ENCODE measurements at places on chromosomes 7 and 10.

DNA sequence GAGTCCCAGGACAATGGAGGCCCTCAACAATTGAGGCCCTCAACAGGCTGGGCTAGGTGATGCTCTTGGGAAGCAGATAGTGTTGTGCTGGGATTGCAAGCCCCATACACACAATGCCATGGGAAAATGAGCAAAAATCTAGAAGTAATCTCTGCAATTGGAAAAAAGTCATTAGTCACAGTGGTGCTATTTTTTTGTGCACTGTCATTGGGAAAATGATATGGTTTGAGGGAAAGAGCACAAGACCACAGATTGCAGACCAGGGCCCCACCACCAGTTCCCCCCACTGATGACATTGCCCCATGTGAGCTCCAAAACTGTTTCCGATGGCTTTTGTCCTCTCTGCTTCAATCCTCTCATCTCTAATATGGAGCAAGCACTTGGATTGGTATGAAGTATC is 1.9 kb downstream of the KCTD7 start:
- no peak for DNase-seq

GRCh38 chr7:474605-475424 is 44.8 kb downstream of the PDGFA start:
- DNase-seq, result no peak

GRCh38 chr7:80603940-80604339 is 34.5 kb upstream of the CD36 start:
- no peak for DNase-seq

- DNase-seq, result no peak
Observed at GRCh38 chr10:4488904-4489303, 337.1 kb upstream of the AKR1E2 start.

DNA sequence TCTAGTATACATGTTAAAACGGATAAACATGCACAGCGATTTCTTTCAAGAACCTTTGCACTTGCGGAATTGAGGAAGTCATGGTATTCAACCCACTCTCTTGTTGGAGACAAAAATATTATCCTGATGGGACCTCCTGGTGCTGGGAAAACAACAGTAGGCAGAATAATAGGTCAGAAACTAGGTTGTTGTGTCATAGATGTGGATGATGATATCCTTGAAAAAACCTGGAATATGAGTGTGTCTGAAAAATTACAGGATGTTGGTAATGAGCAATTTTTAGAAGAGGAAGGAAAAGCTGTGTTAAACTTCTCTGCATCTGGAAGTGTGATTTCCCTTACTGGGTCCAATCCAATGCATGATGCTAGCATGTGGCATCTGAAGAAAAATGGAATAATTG is 6.9 kb downstream of the THNSL1 start:
- no peak for DNase-seq

GRCh38 chr10:131871673-131872005 is 29.2 kb upstream of the PPP2R2D start:
- no peak for DNase-seq

GRCh38 chr10:65769828-65770227 is 1156.0 kb upstream of the LRRTM3 start:
- DNase-seq, result no peak

- no peak for DNase-seq
Observed at GRCh38 chr10:79025199-79025832, 43.5 kb upstream of the ZMIZ1 start.

GRCh38 chr7:102077081-102077480 is 209.6 kb upstream of the SH2B2 start:
- DNase-seq, result no peak

DNA sequence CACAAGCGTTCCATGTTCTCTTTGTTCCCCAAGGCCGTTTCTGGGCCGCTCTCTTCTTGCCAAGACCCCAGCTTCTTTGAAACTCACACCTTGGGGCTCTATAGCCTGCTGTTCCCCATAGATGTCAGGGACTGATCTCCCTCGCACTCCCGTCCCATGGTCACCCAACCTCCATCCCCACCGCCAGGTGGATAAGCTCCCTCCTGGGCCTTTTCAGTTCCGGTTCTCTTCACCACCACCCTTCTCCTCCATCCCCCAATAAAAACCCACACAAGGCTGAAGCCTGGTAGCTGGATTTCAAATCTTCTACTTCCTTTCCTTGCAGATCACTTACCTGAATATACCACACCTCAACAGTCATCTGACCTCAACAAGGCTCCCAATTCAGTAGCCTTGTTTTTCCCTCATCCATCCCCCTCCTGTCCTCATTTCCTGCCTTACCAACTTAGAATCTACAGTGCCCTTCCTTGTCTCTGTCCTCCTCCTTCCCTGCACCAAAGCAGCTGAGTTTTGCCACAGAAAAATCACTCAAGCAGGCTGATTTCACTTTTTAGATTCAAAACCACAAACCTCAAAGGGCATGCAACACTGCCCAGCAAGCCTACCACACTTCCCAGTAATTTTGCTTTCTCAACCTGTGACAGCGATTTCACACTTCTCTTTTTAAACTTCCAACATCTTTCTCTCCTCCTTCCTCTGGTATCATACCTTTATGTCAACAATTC is 7.7 kb downstream of the SLC37A3 start:
- no peak for DNase-seq

DNA sequence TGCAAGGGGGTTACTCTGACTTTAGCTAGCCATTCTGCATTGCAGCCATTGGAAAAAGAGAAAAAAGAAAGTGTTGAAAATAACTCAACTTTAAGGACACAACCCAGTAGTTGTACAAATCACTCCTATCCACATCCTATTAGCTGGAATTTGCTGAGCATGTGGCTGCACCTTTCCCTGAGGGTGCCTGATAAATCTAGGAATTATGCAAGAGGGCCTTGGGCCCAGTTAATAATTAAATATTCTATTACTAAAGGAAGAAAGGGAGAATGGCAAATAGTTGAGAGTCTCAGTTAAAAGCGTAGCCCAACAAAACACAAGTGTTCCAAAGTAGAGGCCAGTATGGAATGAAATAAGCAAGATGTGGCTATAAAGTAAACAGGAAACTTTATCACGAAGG is 200.9 kb upstream of the CNTNAP2 start:
- no peak for DNase-seq

GRCh38 chr10:129891806-129892205 is 72.3 kb downstream of the EBF3 start:
- no peak for DNase-seq

DNA sequence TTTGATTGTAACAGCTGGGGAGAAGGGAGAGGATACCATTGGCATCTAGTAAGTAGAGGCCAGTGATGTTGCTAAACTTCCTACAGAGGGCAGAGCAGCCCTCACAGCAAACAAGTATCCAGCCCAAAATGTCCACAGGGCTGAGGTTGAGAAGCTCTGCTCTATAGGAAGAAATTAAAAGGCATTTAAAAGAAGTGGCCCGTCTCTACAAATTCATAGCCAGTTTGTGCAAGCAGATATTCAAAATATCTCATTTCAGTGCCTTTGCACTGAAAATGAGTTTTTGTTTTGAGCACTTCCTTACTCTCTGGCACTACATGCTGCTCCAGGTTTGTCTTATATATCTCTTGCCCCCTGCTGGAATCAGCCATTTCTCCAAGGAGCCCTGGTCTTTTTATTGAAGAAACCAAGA is 330.0 kb downstream of the BBS9 start:
- DNase-seq, result no peak

- DNase-seq, result no peak
Observed at GRCh38 chr10:60384011-60384410, 5.7 kb downstream of the ANK3 start.

DNA sequence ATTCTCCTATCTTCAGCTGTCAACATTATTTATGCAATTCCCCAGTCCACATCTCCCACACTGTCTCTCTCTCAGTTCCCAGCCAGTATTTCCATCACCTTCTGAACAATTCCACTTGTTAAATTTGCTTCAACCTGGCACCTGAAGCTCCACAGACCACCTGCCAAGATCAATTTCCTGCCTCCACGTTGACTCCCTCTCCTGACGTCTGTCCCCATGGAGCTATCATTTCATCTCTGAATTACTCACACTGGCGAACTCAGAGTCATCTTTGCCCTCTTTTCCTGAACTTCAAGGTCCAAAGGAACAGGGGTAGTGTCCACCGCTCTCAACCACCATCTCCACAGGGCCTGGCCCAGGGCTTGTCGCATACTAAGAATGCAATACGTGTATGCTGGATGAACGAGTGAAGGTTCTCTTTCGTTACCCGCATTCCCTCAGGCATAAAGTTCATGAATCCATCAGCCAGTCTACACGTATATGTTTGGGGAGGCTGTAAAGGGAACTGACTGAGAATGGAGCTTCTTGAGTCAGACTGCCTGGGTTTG is 183.3 kb downstream of the JCAD start:
- DNase-seq, result no peak

DNA sequence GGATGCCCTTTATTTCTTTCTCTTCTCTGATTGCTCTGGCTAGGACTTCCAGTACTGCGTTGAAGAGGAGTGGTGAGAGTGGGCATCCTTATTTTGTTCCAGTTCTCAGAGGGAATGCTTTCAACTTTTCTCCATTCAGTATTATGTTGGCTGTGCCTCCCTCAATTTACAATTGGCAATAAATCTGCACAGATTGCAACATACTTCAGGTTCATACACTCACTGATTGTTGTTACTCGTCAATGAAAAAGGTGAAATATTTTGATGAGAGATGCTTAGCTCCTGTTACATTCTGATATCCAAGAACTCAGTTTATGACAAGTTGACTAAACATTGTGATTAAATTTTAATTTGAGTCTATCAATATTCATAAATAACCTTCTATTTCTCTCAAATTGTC is 37.9 kb upstream of the DKK1 start:
- DNase-seq, result no peak

- no peak for DNase-seq
Observed at GRCh38 chr10:103564116-103564501, 70.6 kb downstream of the NEURL1 start.

DNA sequence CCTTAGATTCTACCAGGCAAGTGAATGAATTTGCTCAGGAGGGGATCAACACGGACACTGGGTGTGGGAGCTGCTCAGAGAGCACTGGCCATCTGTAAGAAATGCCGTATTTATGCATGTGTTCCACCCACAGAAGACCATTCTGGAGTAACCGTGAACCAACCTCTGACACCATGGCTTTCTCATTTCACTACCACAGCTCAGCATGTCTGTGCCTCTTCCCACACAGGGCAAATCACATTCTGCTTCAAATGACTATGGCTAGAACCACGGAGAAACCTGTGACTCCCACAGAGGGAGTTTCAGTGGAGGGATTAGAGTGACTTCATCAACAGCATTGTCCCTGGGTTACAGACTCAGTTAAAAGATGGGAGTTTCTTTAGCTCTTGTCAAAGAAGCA is 893.4 kb downstream of the XPNPEP1 start:
- DNase-seq, result no peak

GRCh38 chr10:98339799-98340198 is 71.8 kb upstream of the LOXL4 start:
- no peak for DNase-seq

GRCh38 chr7:5041047-5041446 is 4.6 kb upstream of the RBAK start:
- DNase-seq, result no peak

DNA sequence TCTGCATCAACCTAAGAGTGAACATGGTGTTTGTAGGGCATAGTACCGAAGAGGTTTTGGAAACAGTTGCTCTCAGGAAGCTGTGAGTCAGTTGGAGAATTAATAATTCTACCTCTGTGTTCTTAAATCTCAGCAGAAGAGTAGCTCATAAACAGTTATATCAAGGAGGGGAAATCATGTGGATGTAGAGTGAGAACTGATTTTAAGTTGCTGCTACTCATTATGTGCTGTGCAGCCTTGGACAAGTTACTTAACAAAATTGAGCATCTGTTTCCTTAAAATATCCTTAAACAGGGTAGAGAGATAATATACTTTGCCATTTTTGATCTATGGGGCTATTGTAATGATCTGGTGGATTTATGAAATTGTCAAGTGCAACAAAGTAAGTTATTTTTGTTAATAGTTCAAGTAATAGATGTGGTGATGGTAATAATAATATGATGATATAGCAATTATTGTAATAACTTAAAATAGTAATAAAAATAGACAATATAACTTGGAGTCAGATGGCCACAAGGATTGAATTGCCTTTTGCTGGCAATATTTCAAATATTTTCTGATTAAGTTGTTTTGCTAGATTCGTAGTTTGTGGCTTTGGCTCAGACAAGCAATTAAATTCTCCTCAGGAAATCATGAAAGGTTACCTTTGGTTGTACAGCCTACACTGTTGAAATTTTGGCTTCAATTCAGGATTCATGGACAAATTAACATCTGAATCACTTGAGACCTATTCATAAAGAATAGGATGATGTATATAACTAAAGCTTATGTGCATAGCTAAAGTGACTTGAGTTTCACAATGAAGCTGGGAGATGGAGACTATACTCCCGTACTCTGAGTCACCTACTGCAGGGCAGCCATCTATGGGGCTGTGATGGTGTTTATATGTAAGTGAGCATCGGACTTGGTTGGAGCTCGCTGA is 228.5 kb downstream of the CDK14 start:
- DNase-seq, result no peak

DNA sequence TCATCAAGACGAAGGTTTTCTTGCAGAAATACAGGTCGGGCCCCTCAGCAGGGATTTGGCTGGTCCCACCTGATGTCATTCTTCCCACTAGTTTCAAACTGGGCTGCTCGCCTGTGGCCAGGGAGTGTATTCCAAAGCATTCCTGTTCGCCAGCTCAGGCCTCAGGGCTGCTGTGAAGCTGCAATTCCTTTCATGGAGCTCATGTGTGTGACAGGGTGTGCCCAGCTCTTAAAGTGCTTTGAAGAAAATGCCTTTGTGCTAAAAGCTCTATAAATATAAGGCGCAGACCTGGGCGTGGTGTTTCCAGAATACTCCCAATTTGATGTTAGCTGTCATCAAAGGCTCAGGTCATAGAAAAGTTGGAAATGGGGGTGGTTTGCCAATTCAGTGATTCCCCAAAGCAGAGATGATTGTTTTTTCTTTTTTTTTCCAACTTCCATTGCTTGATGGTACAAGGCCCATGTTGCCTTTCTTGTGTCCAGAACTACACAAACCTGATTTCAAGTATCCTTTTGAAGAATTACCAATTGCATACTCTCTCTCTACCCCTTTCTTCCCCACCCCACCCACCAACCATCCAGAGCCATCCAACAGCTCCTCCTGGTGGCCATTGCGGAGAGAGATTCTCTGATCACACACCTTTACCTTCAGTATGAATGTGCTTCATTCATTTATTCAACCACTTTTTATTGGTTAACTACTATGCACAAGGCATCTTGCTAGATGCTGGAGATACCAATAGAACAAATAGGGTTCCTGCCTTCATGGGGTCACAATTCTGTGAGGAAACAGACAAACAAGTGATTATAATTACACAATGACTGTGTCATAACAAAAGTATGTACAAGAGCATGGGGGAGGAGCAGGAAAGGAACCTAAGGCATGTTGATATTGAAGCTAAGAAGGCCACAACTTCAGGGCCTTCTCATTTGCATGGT is 297.3 kb upstream of the LYZL1 start:
- no peak for DNase-seq

DNA sequence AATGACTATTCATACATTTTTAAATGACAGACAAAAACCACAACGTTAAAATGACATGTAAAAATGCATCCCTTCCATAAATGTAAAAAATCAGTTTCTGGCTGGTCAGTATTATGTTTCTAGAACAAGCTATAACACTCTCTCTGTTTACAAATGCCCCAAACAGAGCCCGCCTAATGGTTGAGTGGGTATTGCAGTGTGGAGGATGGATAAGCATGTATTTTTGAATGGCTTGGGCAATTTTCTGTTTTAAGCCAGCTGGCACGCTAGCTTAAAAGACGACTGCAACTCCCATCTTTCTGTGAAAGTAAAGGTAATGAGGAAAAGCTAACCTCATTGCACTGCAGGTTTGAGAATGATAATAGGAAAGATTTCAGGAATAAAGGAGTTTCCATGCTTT is 430.7 kb downstream of the PARD3 start:
- no peak for DNase-seq

- no peak for DNase-seq
Observed at GRCh38 chr7:66627151-66627681, 1.5 kb upstream of the KCTD7 start.

Data from cortex of kidney (tissue), 1 donor.